ENCODE measurements at places on chromosomes 4 and X.

DNA sequence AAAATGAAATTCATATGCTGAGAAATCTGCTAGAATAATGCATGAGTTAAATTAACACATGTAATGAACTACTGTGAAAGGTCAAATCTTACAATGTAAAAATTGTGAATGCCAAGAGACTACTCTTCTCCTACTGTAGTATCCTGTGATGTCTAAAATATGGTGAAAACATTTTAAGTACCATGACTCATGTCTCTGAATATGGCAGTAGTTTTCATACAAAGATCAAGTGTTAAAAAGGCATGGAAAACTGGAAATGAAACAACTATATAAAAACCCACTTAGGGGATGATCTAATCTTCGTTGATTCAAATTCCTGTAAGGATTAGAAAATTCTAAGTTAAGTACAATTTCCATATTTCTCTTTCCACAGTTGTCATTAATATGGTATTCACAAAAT is 221.3 kb downstream of the PPP3CA start:
- no peak for DNase-seq

- no peak for DNase-seq
These were observed 478.2 kb downstream of the IL1RAPL1 start for GRCh38 chrX:29065477-29065876.

DNA sequence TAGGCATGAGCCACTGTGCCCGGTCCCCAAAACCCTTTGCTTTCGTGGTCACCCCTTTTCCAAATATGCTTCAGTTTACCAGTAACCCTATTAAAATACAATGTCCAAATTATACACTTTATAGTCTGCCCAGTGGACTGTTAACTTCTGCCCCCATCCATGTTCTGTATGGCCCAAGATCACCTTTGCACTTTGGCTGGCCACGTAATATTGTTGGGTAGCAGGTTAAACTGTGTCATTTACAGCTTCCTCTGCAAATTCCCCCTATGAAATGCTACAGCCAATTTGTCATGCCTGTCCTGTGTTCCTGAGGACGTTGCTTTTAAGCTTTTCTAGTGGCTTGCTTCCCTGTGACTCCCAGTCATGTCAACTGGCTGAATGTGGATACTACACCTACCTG is 101.1 kb upstream of the IL13RA1 start:
- DNase-seq, result no peak

- DNase-seq, result no peak
These were observed 90.2 kb downstream of the CBR4 start for GRCh38 chr4:168919706-168920324.

GRCh38 chr4:59381591-59381990 is 1818.5 kb upstream of the ADGRL3 start:
- no peak for DNase-seq

DNA sequence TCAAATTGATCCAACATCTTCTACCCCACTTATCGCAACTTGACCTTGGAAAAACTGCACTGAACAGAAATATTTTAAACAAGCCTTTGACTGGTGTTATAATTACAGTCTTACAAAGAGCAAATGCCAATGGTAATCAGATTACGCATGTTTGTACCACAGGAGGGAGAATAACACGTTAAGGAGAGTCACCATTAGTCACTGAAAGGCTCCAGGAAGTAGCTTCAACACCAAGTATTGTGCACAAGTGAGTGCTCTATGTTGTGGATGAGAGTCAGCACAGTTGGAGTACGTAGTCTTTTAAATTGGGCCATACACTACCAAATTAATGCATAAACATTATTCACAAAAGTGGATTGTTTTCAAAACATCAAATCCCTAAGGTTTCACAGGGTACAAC is 1081.5 kb upstream of the TENM3 start:
- DNase-seq, result no peak

DNA sequence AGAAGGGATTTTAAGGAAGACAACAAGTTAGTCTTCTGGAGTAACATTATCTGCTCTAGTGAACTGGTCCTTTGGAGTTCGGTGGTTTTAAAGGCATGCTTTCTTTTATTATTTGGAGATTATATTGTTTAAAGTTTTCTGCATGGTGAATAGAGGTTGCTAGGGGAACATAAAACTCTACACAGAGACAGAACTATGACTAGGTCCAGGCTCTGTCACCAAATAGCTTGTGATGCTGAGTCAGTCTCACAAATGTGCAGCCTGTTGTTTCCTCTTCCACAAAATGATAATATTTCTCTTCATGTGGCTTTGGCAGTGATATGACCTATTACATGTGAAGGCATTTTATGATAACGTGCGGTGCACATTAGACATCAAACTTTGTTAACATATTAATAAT is 132.6 kb downstream of the PACRGL start:
- DNase-seq, result no peak

DNA sequence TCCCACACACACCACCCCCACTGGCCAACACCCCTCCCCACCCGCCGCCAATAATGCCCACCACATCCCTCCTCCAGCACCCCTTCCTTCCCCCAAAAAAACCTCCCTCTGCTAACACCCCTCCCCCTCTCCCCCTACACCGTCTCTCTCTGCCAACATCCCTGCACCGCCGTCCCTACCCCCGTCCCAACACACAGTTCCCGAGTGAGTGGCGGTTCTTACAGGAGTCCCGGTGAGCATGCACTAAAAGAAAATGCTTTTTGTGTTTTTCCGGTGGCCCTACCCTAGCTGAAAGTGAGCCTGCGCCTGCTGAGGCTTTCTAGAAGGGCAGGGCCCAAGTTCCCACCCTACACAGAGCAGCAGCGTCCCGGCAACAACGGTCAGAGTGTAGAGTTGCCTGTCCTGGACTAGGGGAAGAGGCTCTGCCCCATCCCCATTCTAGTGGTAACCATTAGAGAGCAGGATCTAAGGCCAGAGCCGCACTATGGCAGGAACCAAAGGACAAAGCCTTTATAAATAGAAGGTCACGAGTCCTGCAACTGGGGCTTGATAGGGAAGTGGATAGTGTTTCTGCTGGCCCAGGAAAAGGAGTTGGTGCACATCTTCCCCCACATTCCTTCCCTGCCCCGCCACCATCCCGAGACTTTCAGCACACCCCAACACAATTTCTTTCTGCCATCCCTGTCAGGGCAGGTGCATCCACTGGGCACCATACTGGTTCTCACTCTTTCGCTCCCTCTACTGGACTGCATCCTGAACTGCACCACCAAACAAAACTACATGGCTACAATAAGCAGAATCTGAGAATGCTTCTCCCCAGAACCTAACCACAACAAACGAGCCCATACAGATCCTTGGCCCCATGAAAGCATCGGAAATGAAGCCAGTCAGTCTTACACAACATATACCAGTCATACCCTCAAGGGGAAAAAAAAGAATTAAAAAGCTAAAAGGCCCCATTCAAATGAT is 78.1 kb upstream of the PAGE3 start:
- DNase-seq, result no peak

- DNase-seq, result peak; percentile 95
These were observed 12.0 kb downstream of the ACOX3 start for GRCh38 chr4:8428288-8429097.

DNA sequence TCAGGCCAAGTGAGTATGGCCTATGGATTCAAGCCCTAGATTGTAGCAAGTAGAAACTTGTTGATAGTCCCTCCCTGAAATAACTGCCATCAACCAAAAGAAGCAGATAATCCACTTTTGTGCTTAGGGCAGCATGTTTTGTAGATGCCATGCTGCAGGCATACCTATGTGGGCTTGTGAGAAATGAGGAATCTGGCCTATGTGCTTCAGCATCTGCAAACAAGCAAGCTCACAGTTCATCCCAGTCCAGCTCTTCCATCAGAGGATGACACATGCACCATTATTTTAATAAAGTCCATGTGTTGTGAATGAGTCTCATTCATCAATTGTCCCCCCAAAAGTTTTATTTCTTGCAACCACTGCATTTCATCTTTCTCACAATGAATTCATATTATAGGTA is 421.9 kb upstream of the DIPK2B start:
- DNase-seq, result no peak

DNA sequence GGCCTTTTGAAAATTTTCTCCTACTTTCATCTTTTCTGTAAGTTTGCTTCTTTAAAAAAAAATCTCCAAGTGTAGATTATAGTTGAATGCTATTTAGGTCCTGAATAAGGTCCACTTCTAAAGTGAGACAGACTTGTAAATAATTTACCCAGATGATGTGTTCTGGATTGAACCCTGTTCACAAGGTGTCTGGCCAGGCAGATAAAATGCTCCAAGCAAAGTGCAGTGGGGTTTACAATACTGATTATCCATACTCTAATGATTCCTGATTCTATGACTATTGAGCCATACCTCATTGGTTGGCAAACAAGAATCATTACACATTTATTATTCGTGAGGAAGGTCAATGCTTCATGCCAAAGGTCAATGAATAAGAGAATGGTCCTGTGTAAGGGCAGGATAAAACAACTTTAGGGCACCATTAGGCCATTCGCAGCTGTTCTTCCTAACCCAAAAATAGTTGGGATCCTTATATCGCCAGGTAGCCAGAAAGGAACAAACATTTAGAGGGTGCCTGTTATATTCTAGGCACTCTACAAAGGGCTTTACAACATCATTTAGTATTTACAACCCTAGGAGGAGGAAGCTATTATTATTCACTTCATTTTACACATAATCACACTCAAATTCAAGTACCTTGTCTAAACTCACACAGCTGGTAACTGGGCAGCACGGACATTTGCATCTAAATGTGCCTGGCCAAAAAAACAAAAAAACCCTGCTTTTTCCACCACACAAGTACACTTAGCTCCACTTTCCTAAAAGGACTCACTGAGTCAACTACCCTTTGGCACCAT is 18.6 kb upstream of the SAT1 start:
- no peak for DNase-seq

GRCh38 chrX:94743478-94743877 is 1069.5 kb downstream of the FAM133A start:
- no peak for DNase-seq
